GDM1 (cell line): ENCODE measurements at places on chromosomes 5 and 9.

DNA sequence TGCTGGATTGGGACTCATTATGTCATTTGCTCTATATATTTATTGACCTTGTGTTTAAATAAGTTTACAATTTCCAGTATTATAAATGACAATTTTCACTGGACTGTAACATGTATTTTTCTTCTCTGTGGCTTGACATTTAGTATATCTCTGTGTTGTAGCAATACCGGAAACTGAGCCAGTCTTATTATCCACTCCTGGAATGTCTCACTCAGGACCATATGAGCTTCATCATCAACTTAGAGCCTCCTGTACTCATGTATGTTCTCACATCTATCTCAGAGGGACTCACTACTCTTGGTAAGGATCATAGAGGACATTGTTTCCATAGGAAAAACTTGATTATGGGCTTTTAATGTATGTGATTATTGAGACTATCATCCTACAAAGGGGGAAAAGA, 66.5 kb upstream of the TLX3 start:
- no peak for DNase-seq

DNA sequence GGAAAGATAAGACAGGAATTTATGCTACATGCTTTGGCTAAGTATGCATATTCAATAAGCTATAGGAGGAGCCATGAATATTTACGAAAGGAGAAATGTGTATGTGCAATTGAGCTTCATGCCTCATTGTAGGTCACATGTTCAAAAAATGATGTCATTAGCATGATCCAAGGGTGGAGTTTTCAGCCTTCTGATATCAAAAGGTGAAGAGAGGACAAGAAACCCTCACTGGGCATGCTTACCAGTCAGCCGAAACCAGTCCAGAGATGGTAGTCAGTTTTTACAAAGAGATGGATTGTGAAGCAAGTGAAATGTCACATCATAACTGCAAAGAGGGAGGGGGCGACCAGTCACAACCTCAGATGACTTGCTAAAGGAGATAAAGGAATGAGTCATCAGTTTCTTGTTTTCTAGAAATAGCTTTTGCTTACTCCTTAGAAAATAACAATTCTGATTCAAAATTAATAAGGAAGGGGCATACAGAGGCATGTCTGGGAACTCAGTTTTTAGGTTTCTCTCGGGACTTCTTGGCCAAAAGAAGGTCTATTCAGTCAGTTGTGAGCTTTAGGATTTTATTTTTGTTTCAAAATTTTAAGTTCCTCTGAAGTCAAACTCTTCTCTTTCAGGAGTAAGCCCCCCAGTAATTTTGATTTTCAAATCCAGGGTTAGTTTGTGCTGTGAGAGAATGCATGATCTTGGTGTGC, 1067.8 kb upstream of the EDIL3 start:
- no peak for DNase-seq

DNA sequence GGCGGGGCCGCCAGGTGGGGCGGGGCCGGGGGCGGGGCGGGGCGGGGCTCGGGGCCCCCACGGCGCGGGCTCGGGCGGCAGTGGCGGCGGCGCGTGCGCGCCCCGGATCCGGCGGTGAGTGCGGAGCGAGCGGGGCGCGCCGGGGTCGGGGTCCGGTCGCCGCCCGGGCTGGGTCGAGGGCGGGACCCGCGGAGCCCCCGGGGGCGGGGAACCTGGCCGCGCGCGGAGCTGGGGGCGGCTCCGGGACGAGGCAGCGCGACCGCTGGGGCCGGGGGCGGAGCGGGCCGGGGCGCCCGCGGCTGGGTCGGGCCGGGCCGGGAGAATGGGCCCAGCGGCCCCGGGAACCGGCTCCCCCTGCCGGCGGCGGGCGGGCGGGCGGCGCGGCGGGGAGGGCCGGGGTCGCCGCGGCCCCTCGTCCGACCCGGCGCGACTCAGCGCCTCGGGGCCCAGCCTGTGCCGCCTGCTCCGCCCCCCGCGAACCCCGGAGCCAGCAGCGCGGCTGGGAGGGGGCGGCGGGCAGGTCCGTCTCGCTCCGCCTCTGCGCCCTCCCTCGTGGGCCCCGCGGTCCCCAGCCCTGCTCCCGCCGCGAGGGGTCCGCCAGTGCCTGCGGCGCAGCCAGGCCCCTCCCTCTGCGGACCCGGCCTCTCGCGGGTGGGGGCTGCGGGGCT, 3.1 kb downstream of the EGFL7 start:
- DNase-seq = peak; percentile 39

GRCh38 chr5:140245341-140245740, 57.6 kb downstream of the PFDN1 start:
- DNase-seq = peak; percentile 3

GRCh38 chr5:91850031-91850430, 466.9 kb upstream of the ARRDC3 start:
- no peak for DNase-seq

DNA sequence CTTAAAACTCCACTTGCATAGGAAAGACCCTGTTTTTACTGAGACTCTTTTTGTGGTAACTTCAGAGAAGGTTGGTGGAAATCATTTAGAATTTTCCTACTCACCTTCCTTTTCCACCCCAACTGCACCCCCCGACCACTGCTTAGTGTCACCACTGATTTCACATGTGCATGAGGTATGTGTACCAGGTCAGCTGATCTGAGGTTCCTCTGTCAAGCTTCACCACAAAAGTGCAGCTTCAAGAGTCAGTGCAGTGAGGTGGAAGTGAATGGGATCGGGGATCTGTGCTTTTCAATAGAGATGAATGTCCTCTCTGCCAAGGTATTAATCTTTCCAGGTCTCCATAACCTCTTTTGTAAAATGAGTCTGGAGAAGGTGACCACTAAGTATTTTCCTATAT, 260.5 kb upstream of the WWC1 start:
- DNase-seq = no peak

- DNase-seq = no peak
Measured at GRCh38 chr5:120510098-120510637, 46.1 kb downstream of the PRR16 start.

- DNase-seq = no peak
Measured at GRCh38 chr5:99070362-99070761, 141.6 kb upstream of the CHD1 start.

GRCh38 chr5:129135633-129136032, 41.1 kb downstream of the ISOC1 start:
- no peak for DNase-seq

DNA sequence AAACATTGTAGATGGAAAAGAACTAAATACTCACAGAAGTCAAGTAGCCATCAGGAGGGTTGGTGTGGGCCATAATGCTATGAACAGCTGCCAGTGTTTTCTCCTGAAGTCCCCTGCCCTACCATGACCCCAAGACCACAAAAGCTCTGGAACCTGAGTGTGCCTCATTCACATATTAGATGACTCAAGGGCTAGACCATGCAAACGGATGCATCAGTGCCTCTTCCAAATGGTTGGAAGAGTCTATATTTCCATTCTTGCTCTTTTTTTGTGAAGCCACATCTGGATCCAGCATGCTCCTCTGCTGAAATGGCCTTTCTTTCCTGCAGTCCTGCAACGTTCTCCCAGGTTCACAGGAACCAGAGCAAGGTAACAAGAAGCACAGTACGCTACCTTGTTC, 136.6 kb upstream of the EPB41L4A start:
- DNase-seq = no peak

DNA sequence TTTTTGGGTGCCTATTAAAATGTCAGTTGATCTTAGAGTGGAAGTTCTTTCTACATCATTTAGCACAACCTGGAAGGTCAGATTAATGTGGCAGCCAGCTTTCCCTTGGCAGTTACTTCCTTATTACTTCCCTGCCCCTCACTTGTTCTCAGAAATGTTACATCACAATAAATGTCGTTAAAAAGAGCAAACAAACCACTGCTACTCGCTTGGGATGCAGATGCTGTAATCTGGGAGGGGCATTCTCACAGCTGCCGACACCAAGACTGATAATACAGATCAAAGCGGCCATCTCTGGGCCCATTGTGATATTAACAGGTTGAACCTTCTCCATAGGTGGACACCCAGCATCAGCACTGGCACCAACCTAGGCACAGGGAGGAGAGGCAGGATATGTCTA, 29.3 kb downstream of the PLAC8L1 start:
- no peak for DNase-seq
